Activated T-cell treated with anti-CD3 and anti-CD28 coated beads, Interleukin-2, amount 50 U/mL, for 72 hours (primary cell): ENCODE measurements at places on chromosomes 7 and 10. TPM values are rescaled to one million over a fixed set of nuclear protein-coding genes. Genes with fewer than 3 reads are reported as not detected.

DNA sequence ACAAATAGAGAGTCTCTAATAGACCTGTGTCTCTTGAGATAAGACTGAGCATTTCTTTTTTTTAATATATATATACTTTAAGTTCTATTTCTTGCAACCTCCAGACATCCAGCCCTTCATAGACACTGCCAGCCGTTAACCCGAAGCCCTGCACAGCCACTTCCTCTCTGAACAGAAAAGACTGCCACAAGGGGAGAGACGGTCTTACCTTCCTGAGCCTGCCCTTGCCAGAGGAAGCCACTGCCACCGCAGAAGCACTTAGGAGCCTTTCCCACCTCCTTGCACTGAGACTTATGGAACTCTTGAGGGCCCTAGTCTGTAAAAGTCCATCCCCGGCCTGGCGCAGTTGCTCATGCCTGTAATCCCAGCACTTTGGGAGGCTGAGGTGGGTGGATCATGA lies 31.8 kb upstream of the PRSS1 start:
- H3K27me3 ChIP-seq = no peaks in the 10 kb centered on the region
- peaks cover 48% of the 10 kb centered on the region for H3K4me1 ChIP-seq
- H3K36me3 ChIP-seq = no peaks in the 10 kb centered on the region
- peak overlapping the region; percentile 69 for H3K4me3 ChIP-seq
- no peak overlapping the region for H3K27ac ChIP-seq

GRCh38 chr7:69190763-69191162 lies 407.5 kb upstream of the AUTS2 start:
- H3K4me3 ChIP-seq = no peak overlapping the region
- H3K27me3 ChIP-seq = no peaks in the 10 kb centered on the region
- H3K27ac ChIP-seq = no peak overlapping the region
- H3K36me3 ChIP-seq = no peaks in the 10 kb centered on the region

DNA sequence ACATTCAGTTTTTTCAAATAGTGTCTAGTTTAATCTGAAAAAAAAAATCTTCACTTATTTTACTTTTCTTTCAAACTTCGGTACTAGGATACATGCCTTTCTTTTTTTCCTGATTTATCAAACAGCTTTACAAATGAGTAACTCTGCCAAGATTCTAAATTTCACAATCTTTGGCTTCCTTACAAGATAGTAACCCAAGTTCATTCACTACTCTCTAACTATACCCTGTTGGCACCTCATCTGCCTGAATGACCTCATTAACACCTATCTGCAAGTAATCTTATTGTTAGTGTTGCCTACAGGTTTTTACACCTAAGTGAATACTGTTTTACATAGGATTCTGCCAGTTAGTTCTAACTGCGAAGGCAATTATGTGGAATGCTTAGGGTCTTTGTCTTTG lies 159.8 kb downstream of the FOXP2 start:
- no peaks in the 10 kb centered on the region for H3K27me3 ChIP-seq
- H3K36me3 ChIP-seq = no peaks in the 10 kb centered on the region
- H3K4me3 ChIP-seq = no peak overlapping the region
- no peak for DNase-seq
- no peaks in the 10 kb centered on the region for H3K4me1 ChIP-seq

LRIT1 gene
- not detected for total RNA-seq

DNA sequence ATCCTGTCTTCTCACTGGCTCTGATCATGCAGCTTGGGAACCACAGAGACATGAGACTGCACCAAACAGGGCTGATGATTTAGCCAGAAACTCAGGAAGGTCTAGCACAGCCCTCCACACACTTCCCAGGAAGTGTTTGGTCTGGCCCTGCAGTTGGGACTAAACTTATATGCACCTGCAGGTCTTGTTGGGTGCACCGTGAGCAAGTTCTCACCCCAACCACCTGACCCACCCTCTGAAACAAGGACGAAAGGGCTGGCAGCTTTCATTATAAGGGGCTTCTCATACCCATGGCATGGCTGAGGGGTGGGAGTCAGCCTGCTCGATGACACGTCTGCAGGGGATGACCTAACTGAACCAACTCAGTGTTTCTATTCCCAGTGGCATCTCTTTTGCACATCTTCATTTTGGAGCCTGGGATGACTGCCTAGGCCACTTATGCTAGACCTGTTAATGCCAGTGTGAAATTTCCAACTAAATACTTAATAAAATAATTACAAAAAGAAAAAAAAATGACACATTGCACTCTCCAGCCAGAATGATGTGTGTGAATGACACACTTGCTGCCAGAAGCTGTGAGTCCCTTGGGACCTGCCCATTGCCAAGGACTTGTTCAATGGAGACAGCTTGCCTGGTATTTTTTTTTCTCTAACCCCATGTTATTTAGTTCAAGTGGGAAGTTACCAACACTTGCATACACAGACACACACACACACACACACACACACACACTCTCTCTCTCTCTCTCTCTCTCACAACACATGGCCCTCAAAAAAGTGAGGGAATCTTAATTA lies 102.6 kb downstream of the NEURL1 start:
- no peaks in the 10 kb centered on the region for H3K27me3 ChIP-seq
- H3K27ac ChIP-seq = no peak overlapping the region
- H3K4me3 ChIP-seq = no peak overlapping the region
- no peak for DNase-seq
- H3K36me3 ChIP-seq = no peaks in the 10 kb centered on the region

- peak overlapping the region; percentile 94 for H3K27ac ChIP-seq
- no peaks in the 10 kb centered on the region for H3K27me3 ChIP-seq
- H3K4me3 ChIP-seq = no peak overlapping the region
- H3K36me3 ChIP-seq = peaks cover 3% of the 10 kb centered on the region
- H3K4me1 ChIP-seq = peaks cover 38% of the 10 kb centered on the region
Measured at GRCh38 chr10:23331567-23332301, 12.9 kb downstream of the C10orf67 start.

GRCh38 chr10:35140126-35140525 lies 13.5 kb downstream of the CREM start:
- peaks cover 35% of the 10 kb centered on the region for H3K4me1 ChIP-seq
- H3K4me3 ChIP-seq = no peak overlapping the region
- no peak for DNase-seq
- no peaks in the 10 kb centered on the region for H3K27me3 ChIP-seq

DNA sequence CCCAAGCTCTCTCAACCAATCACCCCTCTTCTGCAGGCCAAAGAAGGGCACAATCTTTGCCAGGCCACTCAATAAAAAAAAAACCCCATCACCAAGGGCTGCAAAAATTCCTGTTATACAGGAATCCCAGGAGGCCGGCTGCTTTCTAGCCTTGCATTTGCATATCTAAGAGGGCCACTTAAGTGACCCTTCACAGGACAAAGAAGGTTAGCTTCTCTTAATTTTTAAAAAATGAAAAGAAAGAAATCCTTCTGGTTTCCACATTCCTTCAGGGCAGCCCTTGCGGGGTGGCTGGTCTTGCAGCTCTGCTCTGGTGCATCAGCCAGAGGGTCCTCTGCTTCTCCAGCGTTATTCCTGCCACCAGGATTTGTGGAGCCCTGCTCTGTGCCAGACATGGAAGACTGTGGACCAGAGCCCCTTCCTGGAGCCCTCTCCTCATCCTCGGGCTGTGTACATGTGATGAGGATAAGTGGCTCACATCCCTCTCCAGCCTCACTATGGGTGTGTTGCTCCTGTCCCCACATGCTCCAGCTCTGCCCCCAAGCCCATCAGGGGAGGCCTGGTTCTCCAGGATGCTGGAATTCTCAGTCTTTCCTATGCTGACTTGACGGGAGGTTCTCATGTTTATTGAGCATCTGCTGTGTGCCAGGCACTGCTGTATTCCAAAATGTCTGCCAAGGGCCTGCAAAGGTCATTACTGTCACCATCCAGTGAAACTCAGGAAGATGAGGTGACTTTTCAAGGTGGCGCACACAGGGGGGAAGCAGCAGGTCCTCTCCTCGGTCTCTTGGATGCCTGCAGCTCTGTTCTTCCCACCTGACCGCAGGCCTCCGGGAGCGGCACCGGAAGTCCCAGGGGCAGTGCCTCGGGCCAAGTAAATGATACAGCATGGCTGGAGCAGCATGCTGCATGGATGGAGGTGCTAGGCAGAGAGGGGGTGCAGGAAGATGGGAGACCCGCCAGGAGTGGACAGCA lies 67.7 kb downstream of the ARHGAP22 start:
- no peak overlapping the region for H3K4me3 ChIP-seq
- no peak overlapping the region for H3K27ac ChIP-seq
- no peaks in the 10 kb centered on the region for H3K4me1 ChIP-seq
- DNase-seq = no peak
- no peaks in the 10 kb centered on the region for H3K36me3 ChIP-seq

GRCh38 chr10:97500297-97500575 lies 1.5 kb downstream of the UBTD1 start:
- peaks cover 25% of the 10 kb centered on the region for H3K4me1 ChIP-seq
- no peak overlapping the region for H3K4me3 ChIP-seq
- H3K27ac ChIP-seq = no peak overlapping the region
- DNase-seq = no peak

- no peak overlapping the region for H3K4me3 ChIP-seq
- H3K4me1 ChIP-seq = no peaks in the 10 kb centered on the region
- H3K27ac ChIP-seq = no peak overlapping the region
- H3K36me3 ChIP-seq = no peaks in the 10 kb centered on the region
- no peak for DNase-seq
Measured at GRCh38 chr10:96972264-96972663, 140.2 kb downstream of the LCOR start.

DNA sequence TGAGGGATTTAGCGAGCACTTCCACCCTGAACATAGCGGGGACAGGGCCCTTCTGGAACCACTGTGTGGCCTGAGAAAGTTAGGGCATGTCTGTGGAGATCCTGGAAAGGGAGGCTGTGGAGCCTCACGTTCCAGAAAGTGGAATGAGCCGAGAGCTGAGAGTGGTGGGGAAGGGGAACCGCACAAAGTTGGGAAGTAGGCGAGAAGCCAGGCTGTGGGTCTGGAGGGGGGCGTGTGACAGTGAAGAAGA lies 10.4 kb upstream of the PAX2 start:
- H3K27ac ChIP-seq = no peak overlapping the region
- peaks cover 1% of the 10 kb centered on the region for H3K36me3 ChIP-seq
- peak overlapping the region; percentile 40 for H3K4me3 ChIP-seq

GRCh38 chr10:74900297-74900696 lies 73.9 kb downstream of the KAT6B start:
- peak overlapping the region; percentile 25 for H3K27ac ChIP-seq
- no peaks in the 10 kb centered on the region for H3K27me3 ChIP-seq
- H3K4me3 ChIP-seq = peak overlapping the region; percentile 33
- peak; percentile 36 for DNase-seq
- peaks cover 61% of the 10 kb centered on the region for H3K4me1 ChIP-seq

DNA sequence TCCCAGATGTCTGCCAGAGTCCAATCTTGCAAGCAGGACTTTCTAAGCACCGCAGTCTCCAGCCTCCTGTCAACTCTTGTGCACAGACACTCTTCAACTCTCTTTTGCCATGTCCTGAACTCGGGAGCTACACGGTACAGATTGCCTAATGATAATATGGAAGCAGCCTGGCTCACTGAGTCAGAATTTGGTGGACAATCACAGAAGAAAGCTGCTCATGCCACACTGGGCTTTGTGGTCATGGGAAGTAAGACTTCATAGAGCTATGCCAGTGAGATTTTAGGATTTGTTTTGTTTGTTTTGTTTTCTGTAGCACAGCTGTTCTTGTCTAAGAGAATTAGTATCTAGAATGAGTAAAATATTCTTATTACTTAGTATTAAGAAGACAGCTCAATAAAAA lies 144.1 kb upstream of the PRSS58 start:
- DNase-seq = no peak
- H3K4me1 ChIP-seq = no peaks in the 10 kb centered on the region
- H3K27me3 ChIP-seq = no peaks in the 10 kb centered on the region
- no peak overlapping the region for H3K27ac ChIP-seq
- H3K36me3 ChIP-seq = no peaks in the 10 kb centered on the region
- no peak overlapping the region for H3K4me3 ChIP-seq

DNA sequence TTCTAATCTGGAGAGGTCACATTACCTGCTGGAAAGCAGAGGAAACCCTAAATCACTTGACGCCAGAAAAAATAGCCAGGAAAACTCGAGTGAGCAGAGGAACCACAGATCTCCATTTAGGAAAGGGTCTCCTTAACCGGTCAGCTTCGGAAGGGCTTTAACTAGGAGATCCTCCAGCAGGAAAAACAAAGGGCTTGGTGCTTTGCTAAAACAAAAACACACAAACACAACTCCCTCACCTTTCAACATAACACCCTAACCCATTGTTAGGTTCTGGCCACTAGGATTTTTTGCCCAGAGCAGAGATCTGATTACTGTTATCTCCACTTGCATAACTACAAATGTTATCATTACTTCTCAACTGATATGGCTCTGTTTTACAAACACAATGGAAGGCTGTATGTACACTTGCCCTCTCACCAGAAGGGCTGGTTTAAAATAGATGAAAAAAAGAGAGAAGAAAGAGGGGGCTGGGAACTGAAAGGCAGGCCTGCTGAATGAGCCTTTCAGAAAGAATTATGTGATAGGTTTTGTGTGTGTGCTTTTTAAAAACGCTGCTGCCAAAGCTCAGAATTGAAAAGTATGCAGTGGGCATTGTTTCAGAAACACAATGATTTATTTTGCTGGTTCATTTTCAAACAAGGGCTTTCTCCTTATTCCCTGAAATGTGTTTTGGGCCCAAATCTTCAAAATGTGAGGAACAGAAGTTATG lies 161.5 kb downstream of the FGFR2 start:
- H3K27ac ChIP-seq = no peak overlapping the region
- no peaks in the 10 kb centered on the region for H3K27me3 ChIP-seq
- DNase-seq = no peak
- H3K4me1 ChIP-seq = no peaks in the 10 kb centered on the region
- no peaks in the 10 kb centered on the region for H3K36me3 ChIP-seq

CPA4 gene
- 0.32 TPM for total RNA-seq

HOXA9 gene
- not detected for total RNA-seq

DNA sequence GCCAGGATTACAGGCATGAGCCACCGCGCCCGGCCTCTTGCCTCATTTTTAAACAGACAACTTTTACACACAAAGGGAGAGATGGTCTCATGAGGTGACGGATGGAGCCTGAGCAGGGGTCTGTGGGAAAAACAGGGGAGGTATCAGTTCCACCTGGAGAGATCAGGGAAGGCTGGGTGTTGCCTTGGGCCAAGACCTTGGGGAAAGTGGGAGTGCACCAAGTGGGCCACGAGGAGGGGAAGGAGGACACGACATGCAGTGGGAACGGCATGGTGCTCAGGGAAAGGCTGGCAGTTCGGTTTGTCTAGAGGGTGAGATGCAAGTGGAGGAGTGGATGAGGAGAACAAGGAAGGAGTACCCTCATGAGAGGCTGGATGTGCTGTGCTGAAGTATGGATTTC lies 8.9 kb upstream of the ZNF777 start:
- DNase-seq = no peak
- H3K27ac ChIP-seq = no peak overlapping the region
- no peak overlapping the region for H3K4me3 ChIP-seq
- H3K4me1 ChIP-seq = no peaks in the 10 kb centered on the region

GRCh38 chr7:149638566-149639320 lies 134.6 kb downstream of the ZNF467 start:
- DNase-seq = no peak
- no peaks in the 10 kb centered on the region for H3K4me1 ChIP-seq
- H3K27ac ChIP-seq = no peak overlapping the region
- H3K27me3 ChIP-seq = no peaks in the 10 kb centered on the region
- H3K36me3 ChIP-seq = no peaks in the 10 kb centered on the region
- no peak overlapping the region for H3K4me3 ChIP-seq

AVPI1 gene
- 5.3 TPM for total RNA-seq

GDF10 gene
- total RNA-seq = 0.19 TPM

GDF2 gene
- not detected for total RNA-seq
